ENCODE measurements at places on chromosomes 1 and 21.

- no peak for DNase-seq
These were observed 63.6 kb downstream of the NIBAN1 start for GRCh38 chr1:184910691-184911091.

GRCh38 chr1:81851217-81851616 lies 50.5 kb downstream of the ADGRL2 start:
- DNase-seq = no peak

DNA sequence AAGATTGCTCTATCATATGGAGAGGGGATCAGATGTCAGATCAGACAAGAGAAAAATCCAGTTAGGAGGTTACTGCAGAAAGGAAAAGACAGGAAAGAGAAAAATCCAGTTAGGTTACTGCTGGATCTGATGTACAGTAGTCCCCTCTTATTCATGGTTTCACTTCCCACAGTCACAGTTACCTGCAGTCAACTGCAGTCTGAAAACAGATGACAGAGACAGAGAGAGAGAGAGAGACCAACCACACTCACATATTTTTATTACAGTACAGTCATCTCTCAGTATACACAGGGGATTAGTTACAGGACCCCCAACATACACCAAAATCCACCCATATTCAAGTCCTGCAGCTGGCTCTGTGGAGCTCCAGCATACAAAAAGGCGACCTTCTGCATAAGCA lies 29.3 kb downstream of the NUP133 start:
- DNase-seq = no peak

DNA sequence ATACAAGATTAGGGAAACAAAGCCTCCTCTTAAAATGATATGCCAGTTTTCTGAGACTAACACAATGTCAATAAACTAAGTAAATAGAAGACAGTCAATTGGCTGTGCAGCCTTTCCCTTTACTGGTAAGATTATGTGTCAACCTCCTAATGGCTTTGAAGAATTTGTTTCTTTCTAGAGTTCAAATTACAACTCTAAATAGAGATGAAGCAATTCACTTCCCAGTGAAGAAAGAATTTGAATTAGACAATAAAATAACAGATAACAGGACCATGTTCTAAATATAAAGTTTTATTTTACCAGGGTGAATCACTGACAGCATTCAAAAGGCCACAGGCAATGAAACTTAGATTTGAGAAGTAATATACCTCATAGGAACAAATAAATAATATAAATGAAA lies 680.3 kb downstream of the PLA2G4A start:
- DNase-seq = no peak

- DNase-seq = no peak
These were observed 21.9 kb upstream of the MRPS14 start for GRCh38 chr1:175045097-175045496.

GRCh38 chr1:15936025-15936424 lies 39.9 kb downstream of the ZBTB17 start:
- no peak for DNase-seq

DNA sequence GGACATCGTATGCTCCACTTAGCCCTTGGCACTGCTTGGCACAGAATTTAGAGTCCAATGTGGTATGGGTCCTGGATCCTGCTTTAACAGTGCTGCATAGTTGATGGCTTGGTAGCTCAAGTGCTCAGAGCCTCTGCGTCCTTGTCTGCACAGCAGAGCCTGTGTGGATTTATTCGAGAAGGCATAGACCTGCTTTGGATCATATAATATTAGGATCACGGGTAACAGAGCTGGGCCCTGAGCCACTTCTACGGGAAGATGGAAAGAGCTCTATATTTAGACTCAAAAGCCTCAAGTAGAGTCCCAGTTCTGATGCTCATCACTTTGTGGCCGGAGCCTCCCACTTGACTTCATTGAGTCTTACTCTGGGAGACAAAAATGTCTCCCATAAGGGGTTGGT lies 164.4 kb upstream of the EDN2 start:
- no peak for DNase-seq

- DNase-seq = no peak
These were observed 811 bp downstream of the EXO1 start for GRCh38 chr1:241848686-241849344.

DNA sequence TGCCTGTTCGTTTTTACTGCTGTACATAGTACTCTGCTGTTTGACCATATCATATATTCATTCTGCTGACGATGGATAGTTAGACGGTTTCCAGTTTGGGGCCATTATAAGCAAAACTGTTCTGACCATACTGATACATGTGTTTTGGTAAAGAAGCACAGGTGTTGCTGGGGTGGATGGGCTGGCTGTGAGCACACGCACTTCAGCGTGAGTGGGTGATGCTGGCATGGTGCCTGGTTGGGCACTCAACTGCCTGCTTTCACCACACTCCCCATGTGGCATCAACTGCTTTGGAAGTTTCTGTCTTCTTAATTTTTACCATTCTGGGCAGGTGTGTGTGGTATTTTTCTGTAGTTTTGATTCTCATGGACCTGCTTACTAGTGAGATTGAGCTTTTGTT lies 37.3 kb downstream of the ADARB1 start:
- no peak for DNase-seq

GRCh38 chr1:228379666-228380065 lies 27.0 kb downstream of the TRIM11 start:
- no peak for DNase-seq

DNA sequence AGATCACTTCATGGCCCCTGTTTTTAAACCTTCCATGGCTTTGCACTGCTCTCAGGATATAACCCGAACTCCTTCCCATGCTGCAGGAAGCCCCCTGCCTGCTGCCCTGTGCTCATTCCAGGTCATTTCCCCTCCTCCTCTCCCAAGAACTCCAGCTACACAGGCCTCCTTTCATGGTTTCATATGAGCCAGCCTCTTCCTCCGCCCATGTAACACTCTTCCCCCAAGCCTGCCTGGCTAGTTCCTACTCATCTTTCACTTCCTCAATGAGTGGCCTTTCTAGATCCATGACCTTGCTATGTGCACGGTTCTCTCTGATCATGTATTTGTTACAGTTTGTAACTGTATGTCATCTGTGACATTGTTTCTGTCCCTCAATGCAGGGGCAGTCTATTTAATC lies 3.1 kb upstream of the NCF2 start:
- DNase-seq = no peak

DNA sequence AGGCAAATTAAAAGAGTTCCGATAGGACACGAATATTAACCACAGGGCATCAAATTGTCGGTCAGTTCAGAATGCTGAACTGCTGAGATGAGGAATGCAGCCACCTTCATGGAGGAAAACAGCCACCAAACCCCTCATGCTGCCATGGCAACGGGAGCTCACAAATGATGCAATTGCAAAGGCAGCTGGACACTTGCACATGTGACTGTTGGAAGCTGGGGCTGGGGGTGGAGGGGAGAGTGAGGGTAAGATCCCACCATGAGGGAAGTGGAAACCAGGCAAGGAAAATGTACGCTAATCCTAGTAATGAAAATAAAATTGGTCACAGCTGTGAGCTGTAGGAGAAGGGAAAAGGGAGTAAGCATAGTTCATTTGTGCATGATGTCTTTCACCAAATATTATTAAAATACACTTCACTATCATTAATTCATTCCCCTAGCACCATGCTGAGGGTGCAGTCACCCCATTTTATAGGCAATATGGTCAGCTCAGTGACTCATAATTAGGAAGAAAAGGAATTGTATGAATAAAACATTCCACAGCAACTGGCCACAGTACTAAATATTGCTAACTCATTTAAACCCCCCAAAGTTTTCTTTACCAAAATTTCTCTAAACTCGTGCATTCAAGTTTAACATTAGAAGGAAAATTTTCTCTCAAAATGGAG lies 15.3 kb downstream of the BECN2 start:
- DNase-seq = no peak

- no peak for DNase-seq
These were observed 22.4 kb downstream of the CFHR4 start for GRCh38 chr1:196910215-196910614.

- no peak for DNase-seq
These were observed 4.6 kb upstream of the DDOST start for GRCh38 chr1:20665726-20666125.

- no peak for DNase-seq
These were observed 5.8 kb downstream of the IGSF9 start for GRCh38 chr1:159939678-159940002.

- DNase-seq = no peak
These were observed 98.5 kb downstream of the ATG4C start for GRCh38 chr1:62882201-62883104.

- DNase-seq = no peak
These were observed 1226.1 kb downstream of the NCAM2 start for GRCh38 chr21:22224261-22224660.

DNA sequence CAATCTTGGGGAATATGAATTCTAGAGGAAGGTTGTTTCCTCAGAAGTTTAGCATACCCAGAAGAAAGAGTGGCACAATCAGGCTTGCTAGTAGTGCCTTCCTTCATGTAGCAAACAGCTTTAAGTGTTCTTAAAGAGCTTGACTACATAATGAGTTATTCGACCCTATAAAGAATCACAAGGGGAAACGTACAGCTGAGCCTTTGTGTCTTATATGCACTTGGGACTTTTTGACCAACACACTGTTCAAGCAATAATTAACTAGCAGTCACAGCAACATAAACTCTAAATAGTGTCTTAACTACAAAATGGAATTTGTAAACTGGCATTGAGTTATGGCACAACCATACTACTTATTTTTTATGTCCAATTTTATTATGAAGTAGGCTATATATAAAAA lies 86.1 kb downstream of the TTLL7 start:
- no peak for DNase-seq

DNA sequence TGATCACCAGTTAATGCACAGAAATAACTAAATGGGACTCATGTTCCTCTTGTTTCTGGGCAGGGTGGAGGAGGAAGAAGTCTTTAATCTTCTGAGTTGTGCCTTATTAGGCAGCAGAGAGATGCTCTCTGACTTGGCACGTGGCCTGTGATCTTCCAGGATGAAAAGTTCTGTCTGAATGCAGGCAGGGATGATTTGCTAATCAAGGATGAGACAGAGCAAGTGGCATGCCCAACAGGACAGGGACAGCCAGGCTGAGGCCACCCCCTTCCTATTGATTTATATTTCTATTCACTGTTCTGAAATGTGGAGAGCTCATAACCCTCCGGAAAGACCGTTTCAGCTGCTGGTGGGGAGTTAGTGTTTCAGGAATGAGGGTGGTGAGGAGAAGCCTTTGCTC lies 477.8 kb upstream of the CAMK1G start:
- no peak for DNase-seq

DNA sequence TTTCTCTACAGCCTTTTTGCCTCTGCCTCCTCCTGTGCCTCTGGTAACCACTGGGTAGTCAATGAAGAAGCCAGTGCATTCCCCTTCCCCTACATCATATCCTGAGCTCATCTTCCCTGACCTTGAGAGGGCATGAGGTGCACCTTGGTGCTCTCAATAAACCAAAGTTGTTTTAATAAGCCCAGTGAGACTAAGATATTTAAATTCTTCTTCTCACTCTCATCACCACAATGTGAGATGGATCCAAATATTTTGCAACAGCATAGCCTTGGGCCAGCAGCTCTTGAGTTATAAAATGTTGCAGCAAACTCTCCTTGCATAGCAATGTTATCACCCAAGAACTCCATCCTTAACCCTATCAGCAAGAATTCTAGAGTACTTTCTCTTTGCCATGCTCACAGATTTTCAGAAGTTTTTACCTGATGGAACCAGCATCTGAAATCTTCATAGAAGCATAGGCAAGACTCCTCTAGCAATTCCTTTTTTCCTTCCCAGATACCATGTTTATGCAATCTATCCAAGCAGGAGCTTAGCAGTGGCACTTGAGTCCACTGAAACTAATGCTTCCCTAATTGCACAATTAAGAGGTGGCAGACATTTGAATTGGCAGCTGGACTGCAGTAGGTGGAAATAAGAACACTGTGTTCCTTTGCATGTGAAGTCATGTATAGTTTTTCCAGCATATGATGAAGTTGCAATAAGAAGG lies 36.8 kb downstream of the CDC7 start:
- no peak for DNase-seq

DNA sequence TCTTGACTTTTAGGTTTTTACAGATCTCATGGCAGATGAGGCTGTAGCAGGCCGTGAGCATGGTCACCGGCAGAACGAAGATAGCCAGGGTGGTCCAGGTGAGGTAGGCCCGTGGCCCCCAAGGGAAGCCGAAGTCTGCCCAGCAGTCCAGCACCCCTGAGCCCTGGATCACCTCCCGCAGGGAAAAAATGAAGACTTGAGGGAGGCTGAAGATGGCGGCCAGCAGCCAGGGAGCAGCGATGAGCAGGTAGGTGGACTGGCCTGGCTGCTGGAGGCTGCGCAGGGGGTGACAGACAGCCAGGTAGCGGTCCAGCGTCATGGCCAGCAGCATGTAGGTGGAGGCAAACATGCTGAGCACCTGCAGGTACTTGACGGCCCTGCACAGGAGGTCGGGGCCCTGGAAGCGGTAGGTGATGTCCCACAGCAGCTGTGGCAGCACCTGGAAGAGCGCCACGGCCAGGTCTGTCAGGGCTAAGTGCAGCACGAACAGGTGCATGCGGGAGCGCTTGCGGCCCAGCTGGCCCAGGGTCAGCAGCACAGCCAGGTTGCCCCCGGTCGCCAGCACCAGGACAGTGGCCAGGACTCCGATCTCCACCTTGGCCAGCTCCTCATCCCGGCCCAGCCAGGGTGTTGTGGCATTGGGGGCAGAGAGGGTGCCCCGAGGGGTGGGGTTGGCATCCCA lies 856 bp downstream of the AVPR1B start:
- DNase-seq = no peak

DNA sequence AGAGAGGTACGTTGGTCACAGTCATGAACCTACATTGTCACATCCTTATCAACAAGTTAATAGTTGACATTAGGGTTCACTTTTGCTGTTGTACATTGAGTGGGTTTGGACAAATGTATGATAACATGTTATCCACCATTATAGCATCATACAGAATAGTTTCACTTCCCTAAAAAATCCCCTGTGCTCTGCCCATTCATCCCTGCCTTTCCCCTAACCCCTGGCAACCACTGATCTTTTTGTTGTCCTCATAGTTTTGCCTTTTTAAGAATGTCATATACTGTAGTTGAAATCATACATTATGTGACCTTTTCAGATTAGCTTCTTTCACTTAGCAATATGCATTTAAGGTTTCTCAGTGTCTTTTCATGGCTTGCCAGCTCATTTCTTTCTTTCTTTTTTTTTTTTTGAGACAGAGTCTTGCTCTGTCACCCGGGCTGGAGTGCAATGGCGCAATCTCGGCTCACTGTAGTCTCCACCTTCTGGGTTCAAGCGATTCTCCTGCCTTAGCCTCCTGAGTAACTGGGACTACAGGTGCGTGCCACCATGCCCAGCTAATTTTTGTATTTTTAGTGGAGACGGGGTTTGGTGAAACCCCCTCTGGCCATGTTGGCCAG lies 50.6 kb downstream of the UCK2 start:
- no peak for DNase-seq

- no peak for DNase-seq
These were observed 10.9 kb downstream of the PCSK9 start for GRCh38 chr1:55050283-55050682.

DNA sequence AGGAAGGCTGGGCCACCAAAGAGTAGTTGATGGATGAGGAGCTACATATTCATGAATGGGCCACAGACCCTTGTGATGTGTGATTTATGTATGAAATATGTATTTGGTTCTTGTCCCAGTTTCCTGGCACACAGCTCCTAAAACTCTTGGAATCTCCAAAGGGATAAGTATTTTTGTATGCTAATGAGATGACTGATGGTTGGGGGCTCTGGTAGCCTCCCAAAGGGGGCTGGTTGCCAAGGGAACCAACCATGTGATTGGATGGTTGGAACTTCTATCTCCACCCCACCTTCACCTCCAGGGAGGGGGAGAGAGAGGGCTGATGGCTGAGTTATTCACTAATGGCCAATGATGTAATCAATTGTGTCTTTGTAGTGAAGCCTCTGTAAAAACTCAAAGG lies 77.1 kb downstream of the ZNF281 start:
- DNase-seq = no peak

GRCh38 chr1:79079770-79080169 lies 73.2 kb upstream of the ADGRL4 start:
- no peak for DNase-seq
